ENCODE measurements at places on chromosomes 12 and 14.
A peak's percentile ranks its signal among the peaks of the same experiment; 100 is the strongest.

- no peak for DNase-seq
These were observed 37.5 kb downstream of the ZFC3H1 start for GRCh38 chr12:71626098-71626497.

GRCh38 chr14:61332658-61333029 lies 11.3 kb downstream of the PRKCH start:
- peak; percentile 49 for DNase-seq

GRCh38 chr12:106281056-106281782 lies 21.3 kb upstream of the TCP11L2 start:
- DNase-seq = no peak

GRCh38 chr14:51400139-51400538 lies 160.1 kb downstream of the TMX1 start:
- no peak for DNase-seq

- DNase-seq = no peak
These were observed 2.8 kb upstream of the ALX1 start for GRCh38 chr12:85277191-85277590.

- no peak for DNase-seq
These were observed 24.7 kb downstream of the ARG2 start for GRCh38 chr14:67644428-67644827.

- no peak for DNase-seq
These were observed 129.8 kb downstream of the TMX1 start for GRCh38 chr14:51369814-51370213.

- no peak for DNase-seq
These were observed 608.4 kb downstream of the FSCB start for GRCh38 chr14:43898687-43899086.

GRCh38 chr14:95761436-95761835 lies 47.5 kb upstream of the TCL1A start:
- DNase-seq = no peak

DNA sequence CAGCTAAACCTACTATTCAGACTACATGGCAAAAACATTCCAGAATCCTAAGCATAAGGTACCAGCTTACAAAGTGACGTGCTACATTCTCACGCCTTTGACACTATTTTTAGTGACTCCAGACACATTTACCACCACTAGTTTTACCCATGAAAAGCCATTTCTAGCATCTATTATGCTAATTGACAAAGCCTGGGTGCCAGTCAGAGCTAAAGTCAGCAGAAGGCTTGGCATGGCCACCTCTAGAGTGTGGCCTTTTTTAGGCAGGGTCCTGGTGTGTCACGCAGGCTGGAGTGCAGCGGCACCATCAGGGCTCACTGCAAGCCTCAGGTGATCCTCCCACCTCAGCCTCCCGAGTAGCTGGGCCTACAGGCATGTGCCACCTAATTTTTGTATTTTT lies 75.7 kb downstream of the NT5DC3 start:
- DNase-seq = no peak

GRCh38 chr14:92459030-92459949 lies 54.3 kb upstream of the RIN3 start:
- no peak for DNase-seq

- DNase-seq = no peak
These were observed 165.3 kb downstream of the SNAPC1 start for GRCh38 chr14:61927520-61927919.
